ENCODE measurements at places on chromosomes 5 and 9.

DNA sequence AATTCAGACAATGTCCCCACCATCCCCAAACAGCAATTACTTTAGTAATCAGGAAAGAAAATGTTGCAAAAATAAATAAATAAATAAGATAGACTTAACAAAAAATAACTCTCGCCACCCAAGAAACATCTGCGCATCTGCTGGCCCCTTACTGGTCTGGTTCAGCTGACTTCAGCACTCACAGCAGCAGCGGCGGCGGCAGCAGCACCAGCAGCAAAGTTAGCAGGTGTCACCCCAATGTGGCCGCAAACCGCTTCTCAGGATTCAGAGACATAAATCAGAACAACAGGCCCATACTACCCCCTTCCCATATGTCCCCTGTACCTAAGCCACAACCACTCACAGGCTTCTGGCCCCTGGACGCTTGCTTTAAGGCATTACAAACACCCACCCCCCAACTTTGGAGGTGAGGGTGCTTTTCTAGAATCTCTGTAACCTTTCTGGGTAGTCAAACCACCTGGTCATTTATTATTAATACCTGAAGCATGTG lies 593.0 kb downstream of the BNC2 start:
- no peak for DNase-seq

GRCh38 chr5:91591076-91591475 lies 208.0 kb upstream of the ARRDC3 start:
- DNase-seq, result no peak

- no peak for DNase-seq
Observed at GRCh38 chr5:96610747-96611146, 51.4 kb upstream of the CAST start.

- no peak for DNase-seq
Observed at GRCh38 chr9:94767331-94768072, 41.0 kb downstream of the AOPEP start.

DNA sequence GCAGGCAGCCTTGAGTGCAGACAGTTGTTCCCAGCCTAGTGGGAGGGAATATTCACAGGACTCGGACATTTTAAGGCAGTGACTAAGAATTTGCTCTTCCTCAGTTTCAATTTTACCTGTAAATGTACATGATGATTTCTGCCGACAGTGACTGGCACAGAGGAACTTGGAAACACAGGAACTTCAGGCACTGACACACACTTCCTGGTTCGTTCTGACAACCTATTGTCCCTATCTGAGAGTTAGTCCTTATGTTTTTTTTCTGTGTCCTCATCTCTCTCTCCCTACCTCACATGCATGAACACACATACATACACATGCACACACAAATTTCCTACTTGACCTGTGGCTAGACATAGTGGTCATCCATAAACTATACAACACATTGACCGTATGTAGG lies 89.4 kb upstream of the CD180 start:
- no peak for DNase-seq

DNA sequence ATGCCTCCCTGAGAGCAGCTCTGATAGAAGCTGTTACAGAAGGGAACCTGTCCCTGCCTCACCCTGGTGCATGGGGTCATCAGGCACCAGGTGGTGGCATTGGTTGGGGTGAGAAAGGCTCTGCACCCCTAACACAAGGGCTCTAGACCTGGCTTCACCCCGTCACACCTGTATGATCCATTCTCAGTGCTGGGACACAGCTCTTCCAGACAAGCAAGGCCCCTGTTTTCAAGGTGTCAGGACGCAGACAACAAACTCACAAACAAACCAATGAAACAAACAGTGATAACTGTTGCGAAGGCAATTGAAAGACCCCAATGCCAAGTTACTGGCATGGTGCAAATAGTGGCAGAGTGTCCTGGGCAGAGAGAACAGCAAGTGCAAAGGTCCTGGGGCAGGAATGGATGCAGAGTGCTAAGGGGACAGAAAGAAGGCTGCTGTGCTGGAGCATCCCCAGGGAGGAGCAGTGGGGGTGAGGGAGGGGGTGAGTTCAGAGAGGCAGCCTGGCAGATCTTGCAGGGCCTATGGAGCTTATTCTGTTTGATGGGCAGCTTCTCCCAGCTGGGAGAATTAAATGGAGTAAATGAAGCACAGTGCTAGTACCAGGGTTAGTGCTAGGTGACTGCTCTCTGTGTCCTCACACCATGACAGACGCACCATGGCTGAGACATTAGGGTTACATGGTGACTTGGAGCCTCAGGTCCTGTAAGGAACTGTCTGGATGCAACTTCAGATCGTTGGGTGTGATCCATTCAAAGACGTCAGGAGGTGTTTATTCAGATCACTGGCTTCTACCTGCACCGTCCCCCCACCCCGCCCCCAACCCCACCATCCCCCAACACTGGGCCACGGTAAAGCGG lies 67.9 kb upstream of the UNC5A start:
- DNase-seq, result no peak

Measured in activated CD4-positive, alpha-beta T cell treated with anti-CD3 and anti-CD28 coated beads, Interleukin-2, amount 50 U/mL, for 48 hours (primary cell).